NCI-H345 (cell line): ENCODE measurements at places on chromosomes 13 and 19.

- no peak for DNase-seq
Measured at GRCh38 chr13:53052675-53053074, 24.1 kb downstream of the OLFM4 start.

DNA sequence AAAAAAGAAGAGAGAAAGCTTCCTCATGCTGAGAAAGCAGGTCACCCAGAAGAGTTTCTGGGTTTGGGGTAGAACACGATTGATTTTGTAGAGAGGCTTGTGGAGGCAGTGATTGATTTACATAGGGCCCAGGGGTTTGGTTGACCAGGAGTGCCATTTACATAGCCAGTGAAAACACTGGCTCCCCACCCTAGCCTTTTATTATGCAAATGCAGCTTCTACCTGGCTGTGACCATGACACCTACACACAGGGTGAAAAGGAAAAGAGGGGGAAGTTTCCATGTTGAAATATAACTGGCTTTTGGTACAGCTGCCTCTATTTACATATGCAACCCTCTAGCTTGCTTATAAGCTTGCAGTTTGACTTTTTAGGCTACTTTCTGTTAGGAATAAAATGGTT is 62.0 kb downstream of the ZNF100 start:
- DNase-seq = no peak

DNA sequence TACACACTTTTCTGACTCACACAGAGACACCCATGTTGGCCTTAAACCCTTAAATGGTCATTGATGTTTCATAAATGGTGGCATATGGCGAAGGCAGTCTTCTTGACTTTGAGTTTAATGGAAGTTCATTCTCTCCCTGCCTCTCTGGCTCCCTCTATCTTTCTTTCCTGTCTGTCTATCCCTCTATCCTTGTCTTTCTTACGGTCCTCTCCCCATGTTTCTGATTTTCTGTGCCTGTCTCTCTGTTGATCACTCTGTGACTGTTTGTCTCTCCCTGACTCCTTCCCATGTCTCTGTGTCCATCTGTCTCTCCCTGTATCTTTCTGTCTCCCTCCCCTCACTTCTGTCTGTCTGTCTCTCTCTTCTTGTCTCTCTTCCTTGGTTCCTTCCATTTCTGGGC is 43.2 kb upstream of the SHKBP1 start:
- DNase-seq = no peak

GRCh38 chr19:38812841-38813320 is at the start of gene LGALS4:
LGALS4 (minus strand) TSS chr19:38812945; CDS start chr19:38812886, 59 bp downstream.
- no peak for DNase-seq

GRCh38 chr13:27203186-27203585 is 31.6 kb upstream of the USP12 start:
- DNase-seq = no peak

- no peak for DNase-seq
Measured at GRCh38 chr13:49840266-49840665, 47.8 kb upstream of the KPNA3 start.

DNA sequence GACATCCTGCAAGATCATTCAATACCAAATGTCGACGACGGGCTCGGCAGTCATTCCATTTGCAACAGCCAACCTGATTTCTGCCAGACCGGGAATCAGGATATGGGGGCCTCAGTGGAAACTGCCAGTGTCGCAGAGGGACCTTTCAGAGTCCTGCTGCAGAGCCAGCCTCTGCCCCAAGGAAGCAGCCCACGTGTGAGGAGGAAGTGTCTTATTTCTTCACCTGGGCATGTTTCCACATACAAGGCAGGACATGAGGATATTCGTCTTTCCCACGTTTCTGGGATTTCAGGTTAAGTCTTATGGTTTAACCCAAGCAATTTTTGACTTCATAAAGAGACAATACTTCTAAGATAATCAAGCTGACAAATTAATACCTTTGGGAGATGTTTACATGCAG is 69.9 kb downstream of the ABCC4 start:
- no peak for DNase-seq

GRCh38 chr19:6501740-6502648 is at the start of gene TUBB4A:
TUBB4A (minus strand) TSS chr19:6502309; CDS start chr19:6502212, 97 bp downstream.
- no peak for DNase-seq
